Left lobe of liver (tissue), 2 donors: ENCODE measurements at places on chromosomes 3 and 15.

DNA sequence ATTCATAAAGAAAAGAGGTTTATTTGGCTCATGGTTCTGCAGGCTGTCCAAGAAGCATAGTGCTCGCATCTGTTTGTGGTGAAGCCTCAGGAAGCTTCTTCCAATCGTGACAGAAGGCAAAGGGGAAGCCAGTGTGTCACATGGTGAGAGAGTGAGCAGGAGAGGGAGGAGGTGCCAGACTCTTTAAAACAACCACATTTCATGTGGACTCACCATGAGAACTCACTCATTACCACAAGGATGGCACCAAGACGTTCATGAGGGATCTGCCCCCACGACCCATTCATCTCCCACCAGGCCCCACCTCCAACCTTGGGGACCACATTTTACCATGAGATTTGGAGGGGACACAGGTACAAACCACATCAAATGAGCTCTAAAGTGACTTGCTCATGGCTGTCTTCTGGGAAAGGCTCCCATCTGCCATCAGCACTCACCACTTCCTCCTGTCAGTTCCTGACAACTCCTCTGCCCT, 327.3 kb upstream of the TLE3 start:
- no peak for DNase-seq

- DNase-seq, result no peak
These were observed 93.9 kb downstream of the PCCB start for GRCh38 chr3:136343873-136344555.

- no peak for DNase-seq
These were observed 608.2 kb downstream of the NSUN3 start for GRCh38 chr3:94671078-94671477.

DNA sequence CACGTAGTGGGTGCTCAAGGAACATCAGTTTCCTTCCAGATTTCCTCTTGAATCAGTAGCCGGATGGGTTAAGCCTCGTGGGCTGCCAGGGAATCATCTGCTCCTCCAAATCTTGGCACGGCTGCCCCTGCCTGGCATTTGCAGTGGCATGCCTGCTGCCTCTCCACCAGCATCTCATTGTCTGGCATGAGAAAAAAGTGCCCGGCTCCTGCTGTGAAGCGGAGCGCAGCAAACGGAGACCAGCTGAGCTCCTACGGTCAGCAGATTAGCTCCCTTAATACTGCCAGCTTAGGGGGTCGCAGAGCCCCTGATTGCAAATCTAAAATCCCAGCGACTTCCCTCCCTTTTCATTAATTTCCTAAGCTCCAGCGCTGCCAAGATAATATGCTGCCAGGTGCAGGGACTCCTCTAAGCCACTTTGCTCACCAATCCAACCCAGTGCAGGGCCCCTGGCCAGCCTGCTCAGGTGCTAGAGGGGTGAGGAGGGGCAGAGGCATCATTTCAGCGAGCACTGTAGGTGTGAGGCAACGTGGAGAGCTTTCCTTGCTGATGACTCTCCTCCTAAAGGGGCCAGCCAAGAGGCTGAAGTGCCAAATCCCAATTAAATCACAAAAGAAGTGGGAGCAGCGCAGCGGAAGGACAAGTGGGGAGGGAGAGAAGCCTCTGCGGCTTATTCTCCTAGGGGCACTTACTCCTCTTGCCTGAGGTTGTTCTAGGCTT, 49.6 kb upstream of the ST8SIA2 start:
- DNase-seq, result no peak

- DNase-seq, result no peak
These were observed 7.4 kb downstream of the PLXND1 start for GRCh38 chr3:129599073-129599472.

GRCh38 chr3:96190024-96190616, 624.3 kb upstream of the EPHA6 start:
- no peak for DNase-seq

DNA sequence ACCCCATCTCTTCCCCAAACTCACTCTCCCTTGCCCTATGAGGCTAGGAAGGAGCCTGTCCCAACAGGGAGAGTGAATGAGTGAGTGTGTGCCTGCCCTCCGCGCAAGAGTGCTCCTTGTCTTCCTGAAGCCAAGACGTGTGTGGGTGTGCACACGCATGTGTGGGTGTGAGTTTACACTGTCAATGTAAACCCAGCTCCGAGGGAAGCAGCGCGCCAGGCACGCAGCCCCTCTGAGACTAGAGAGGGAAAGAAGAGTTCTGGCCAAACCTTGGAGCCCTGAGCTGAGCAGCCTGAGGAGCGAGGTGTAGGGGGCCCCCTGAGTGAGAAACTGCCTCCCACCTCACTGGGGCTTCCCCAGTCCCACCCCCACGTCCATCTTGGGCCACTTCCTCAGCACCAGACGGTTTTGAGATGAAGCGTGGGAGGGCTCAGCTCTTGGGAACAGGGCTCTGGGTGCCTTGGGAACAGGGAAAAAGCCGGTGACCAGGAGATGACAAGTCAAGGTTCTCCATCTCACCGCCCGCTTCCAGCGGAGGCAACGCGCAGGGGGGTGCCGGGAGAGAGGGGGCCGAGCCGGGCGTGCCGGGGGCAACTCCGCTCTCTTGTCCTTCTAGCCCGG, 5.1 kb downstream of the MECOM start:
- no peak for DNase-seq

GRCh38 chr3:13092621-13093617, 19.7 kb upstream of the IQSEC1 start:
- DNase-seq, result peak; percentile 76

DNA sequence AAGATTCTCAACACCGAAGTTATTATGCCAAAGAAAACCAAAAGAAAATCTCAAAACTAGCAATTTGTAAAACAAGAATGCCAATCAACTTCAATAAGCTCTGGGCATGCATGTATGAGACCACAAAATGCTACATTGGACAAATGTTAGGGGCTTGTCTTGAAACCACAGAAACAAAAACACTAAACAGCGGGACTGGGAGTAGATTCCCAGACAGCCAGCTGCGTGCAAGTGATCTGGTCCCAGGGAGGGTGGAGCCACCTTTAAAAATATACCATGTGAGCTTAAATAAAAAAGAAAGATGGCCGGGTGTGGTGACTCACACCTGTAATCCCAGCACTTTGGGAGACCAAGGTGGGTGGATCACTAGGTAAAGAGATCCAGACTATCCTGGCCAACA, 163.6 kb upstream of the PRICKLE2 start:
- DNase-seq, result no peak

- DNase-seq, result no peak
These were observed 4.9 kb downstream of the CALML4 start for GRCh38 chr15:68200016-68200861.
